ENCODE measurements at places on chromosomes 12 and 14. TPM values are rescaled to one million over a fixed set of nuclear protein-coding genes. Genes with fewer than 3 reads are reported as not detected.

DNA sequence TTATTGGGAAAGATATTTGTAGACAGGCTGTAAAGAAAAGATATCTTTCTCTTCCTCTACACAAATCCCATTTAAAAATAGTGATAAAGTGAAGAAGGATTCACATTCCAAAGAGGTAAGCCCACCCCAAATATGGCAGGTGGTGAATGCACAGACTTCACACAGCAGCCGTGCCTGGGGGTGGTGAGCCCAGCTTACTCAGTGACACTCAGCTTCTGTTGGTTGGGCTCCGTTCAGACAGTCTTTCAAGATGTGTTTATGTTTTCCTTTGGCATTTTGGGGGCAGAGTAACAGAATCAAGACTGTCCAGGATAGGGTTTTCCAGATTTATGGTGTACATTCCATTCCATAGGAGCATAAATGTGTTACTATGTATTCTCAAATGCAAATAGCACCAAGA is 4.1 kb upstream of the COL2A1 start:
- H3K27ac ChIP-seq: no peak overlapping the region
- peaks cover 14% of the 10 kb centered on the region for H3K4me1 ChIP-seq
- DNase-seq: no peak
- H3K4me3 ChIP-seq: no peak overlapping the region
- peaks cover 46% of the 10 kb centered on the region for H3K27me3 ChIP-seq
- no peaks in the 10 kb centered on the region for H3K36me3 ChIP-seq

GRCh38 chr12:7210642-7211151 is 21.2 kb downstream of the PEX5 start:
- H3K27ac ChIP-seq: no peak overlapping the region
- H3K36me3 ChIP-seq: peaks cover 66% of the 10 kb centered on the region
- H3K4me3 ChIP-seq: no peak overlapping the region
- DNase-seq: no peak
- no peaks in the 10 kb centered on the region for H3K4me1 ChIP-seq

DNA sequence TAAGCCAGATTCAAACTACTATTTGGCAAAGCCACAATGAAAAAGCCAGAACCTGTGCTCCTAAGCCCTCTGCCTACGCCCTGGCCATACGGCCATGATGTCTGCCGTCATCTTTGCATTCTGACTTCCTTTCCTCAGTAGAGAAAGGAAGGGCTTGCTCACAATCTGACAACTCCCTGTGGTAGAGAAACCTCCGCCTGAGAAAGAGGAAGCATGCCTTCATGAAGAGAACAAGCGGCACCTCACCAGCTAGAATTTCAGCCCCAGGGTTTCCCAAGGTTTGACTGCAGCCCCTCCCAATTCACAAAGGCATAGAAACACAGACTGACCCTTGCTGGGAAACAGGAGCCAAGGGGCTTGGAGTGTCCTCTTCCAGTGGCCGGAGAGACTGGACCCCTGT is 25.7 kb downstream of the TEP1 start:
- no peak overlapping the region for H3K27ac ChIP-seq
- no peaks in the 10 kb centered on the region for H3K4me1 ChIP-seq
- H3K36me3 ChIP-seq: peaks cover 16% of the 10 kb centered on the region

DNA sequence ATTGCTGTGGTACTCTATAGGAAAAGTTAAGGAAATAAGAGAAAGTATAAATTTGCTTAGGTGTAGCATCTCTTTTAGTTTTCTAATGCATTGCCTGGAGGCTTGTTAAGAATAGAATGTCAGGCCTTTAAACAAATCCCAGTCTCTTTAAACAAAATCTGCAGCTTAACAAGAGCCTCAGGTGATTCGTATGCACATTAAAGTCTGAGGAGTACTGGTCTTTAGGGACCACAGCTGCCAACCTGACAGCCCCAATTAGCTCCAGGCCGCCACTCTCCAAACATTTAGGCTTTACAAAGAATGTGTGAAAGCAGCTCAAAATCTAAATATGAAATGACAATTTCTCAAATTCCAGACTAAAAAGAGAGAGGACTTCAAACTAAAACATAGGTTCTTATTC is 35.7 kb downstream of the PAWR start:
- no peaks in the 10 kb centered on the region for H3K27me3 ChIP-seq
- no peak overlapping the region for H3K27ac ChIP-seq
- no peak overlapping the region for H3K4me3 ChIP-seq

DNA sequence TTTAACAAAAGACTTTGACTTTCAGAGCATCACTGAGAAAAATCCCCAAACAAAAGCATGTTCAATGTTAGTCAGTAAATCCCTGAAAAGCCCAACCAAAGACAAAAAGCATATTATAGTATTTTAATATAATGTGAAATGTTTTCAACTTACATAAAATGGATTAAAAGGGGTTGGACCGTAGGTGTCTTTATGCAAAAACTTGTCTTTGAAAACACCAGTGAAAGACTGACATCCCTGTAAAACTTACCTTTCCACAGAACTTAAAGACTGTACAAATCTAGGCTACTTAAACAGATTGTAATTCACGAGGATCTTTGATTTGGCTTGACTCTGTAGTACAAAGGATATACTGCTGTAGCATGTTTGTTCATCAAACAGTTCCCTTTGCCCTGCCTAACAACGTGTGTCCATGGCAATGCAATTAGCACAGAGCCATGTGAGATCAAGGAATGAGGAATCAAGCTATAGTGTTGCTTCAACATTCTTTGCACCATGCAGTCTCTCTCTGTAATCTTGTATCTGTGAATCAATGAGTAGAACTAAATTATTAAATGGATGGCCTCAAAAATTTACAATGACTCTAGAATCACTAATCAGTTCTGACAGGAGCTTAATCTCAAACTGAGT is 138.5 kb upstream of the SYT1 start:
- no peak for DNase-seq
- no peaks in the 10 kb centered on the region for H3K36me3 ChIP-seq
- H3K4me1 ChIP-seq: peaks cover 15% of the 10 kb centered on the region
- no peak overlapping the region for H3K4me3 ChIP-seq
- H3K27me3 ChIP-seq: no peaks in the 10 kb centered on the region
- peak overlapping the region; percentile 9 for H3K27ac ChIP-seq

- peaks cover 11% of the 10 kb centered on the region for H3K4me1 ChIP-seq
- H3K27ac ChIP-seq: no peak overlapping the region
- H3K4me3 ChIP-seq: no peak overlapping the region
These were observed 9.1 kb downstream of the GATC start for GRCh38 chr12:120455302-120455701.

BTG1 gene
- total RNA-seq: 162 TPM

GRCh38 chr12:82817368-82817767 is 130.7 kb downstream of the TMTC2 start:
- peaks cover 3% of the 10 kb centered on the region for H3K36me3 ChIP-seq
- no peaks in the 10 kb centered on the region for H3K4me1 ChIP-seq
- no peak for DNase-seq
- no peak overlapping the region for H3K27ac ChIP-seq
- H3K27me3 ChIP-seq: no peaks in the 10 kb centered on the region
- H3K4me3 ChIP-seq: no peak overlapping the region

GRCh38 chr14:100557658-100558057 is 29.6 kb downstream of the BEGAIN start:
- DNase-seq: no peak
- H3K36me3 ChIP-seq: no peaks in the 10 kb centered on the region
- no peak overlapping the region for H3K27ac ChIP-seq
- no peak overlapping the region for H3K4me3 ChIP-seq

DNA sequence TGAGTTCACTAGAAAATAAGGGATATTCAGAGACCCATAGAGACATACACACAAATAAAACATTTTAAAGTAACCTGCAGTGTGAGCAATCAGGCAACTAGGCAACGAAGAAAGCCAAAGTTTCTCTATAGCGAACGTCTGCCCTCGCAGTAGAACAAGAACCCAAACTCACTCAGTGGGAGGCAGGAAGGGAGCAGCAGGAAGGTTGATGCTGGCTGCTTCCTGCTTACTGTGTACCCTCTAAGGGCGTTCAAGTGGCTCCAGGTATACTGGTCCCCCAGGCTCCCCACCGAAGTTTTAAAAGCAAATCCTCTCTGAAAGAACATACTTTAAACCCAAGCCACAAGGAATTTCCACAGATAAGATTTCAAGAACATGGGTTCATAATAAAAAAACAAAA is 249.3 kb downstream of the FOXN3 start:
- peaks cover 3% of the 10 kb centered on the region for H3K4me1 ChIP-seq
- H3K36me3 ChIP-seq: peaks cover 4% of the 10 kb centered on the region
- no peak for DNase-seq
- peaks cover 2% of the 10 kb centered on the region for H3K27me3 ChIP-seq
- H3K4me3 ChIP-seq: no peak overlapping the region

- H3K4me1 ChIP-seq: peaks cover 32% of the 10 kb centered on the region
- peaks cover 2% of the 10 kb centered on the region for H3K36me3 ChIP-seq
- no peak for DNase-seq
- H3K4me3 ChIP-seq: no peak overlapping the region
These were observed 8.4 kb downstream of the CNOT2 start for GRCh38 chr12:70251661-70252060.

CCDC175 gene
- total RNA-seq: 0.20 TPM

- peaks cover 9% of the 10 kb centered on the region for H3K36me3 ChIP-seq
- no peak overlapping the region for H3K27ac ChIP-seq
- H3K27me3 ChIP-seq: no peaks in the 10 kb centered on the region
- H3K4me3 ChIP-seq: no peak overlapping the region
These were observed 2.4 kb upstream of the MEG3 start for GRCh38 chr14:100823413-100824080.

DNA sequence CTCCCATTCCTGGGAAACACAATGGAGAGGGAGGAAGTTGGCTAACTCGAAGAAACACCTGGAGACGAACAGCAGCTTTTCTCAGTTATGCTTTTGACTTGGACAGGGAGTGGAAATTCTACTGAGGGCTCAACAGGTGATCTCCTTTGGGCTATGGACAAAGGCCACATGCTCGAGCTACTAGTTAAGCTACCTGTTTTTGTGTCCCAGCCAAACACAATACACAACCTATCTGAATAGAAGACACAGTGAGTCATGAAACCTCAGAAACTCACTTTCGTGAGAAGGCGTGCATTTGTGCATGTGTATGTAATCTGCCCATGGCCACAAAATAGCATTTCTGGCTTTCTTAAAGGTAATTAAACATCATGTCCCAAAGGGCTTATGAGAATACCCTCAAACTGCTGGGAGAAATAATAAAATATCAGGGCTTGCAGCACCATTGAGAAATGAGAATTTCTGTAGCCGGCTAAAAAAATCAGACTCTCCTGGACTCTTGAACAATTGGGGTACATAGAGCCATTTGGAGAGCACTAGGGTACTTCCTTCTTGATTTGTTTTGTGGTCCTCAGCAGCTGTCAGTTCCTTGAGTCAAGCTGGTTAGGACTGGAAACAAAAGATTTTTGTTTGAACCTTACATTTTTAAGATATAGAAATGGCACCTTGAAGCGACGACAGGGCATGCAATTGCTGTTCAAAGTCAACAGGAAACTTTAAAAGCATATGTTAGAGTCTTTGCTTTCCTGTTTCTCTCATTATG is 85.5 kb upstream of the PTHLH start:
- H3K27me3 ChIP-seq: no peaks in the 10 kb centered on the region
- DNase-seq: no peak
- no peaks in the 10 kb centered on the region for H3K4me1 ChIP-seq
- H3K4me3 ChIP-seq: no peak overlapping the region

DNA sequence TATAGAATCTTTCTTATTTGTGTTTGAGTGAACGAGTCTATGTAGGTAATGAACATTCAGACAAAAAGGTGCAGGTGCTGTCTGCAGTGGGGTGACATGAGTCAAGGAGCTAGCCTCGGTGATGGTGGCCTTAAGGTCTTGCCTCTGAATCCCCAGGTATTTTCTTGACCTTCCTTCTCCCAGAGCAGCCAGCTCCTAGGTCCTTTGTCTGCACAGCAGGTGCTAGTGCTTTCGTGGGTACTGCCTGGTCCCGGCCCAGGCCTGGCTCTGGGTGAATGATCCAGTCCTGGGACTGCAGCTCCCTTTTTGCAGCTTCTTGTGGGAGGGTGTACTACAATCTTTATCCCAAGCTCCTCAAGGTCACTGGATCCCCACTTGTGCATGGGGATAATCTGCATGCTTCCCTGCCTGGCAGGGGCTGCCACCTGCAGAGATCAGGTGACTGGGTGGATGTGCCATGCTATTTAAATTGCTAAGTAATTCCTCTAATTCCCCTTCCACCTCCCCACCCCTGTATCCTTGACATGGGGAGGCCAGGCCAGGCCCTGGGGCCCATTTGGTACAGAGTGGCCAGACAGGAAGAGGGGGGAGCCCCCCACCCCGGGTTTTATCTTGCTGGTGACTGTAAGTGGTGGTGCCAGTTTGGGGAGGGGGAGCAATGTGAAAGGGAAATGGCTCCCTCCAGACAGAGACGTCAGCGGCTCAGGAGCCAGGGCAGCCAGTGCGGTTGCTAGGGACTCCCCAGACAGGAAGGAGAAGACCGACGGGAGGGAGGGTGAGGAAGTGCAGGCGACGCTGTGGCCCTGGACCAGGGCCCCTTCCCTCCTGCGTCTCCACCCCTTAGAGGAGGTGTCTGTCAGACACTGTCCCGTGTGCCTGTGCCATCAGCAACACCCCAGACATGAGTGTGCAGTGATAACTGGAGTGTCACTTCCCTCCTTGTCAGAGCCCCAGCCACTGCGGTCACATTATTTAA is 6.7 kb downstream of the VASH1 start:
- peaks cover 19% of the 10 kb centered on the region for H3K4me1 ChIP-seq
- H3K27me3 ChIP-seq: peaks cover 11% of the 10 kb centered on the region
- no peak overlapping the region for H3K27ac ChIP-seq
- H3K36me3 ChIP-seq: peaks cover 7% of the 10 kb centered on the region
- H3K4me3 ChIP-seq: no peak overlapping the region

GRCh38 chr14:101080922-101081593 is 177.5 kb upstream of the RTL1 start:
- no peak for DNase-seq
- peaks cover 58% of the 10 kb centered on the region for H3K27me3 ChIP-seq
- no peaks in the 10 kb centered on the region for H3K36me3 ChIP-seq
- peaks cover 5% of the 10 kb centered on the region for H3K4me1 ChIP-seq
- H3K27ac ChIP-seq: no peak overlapping the region

OTOGL gene
- 0.31 TPM for total RNA-seq

KRT4 gene
- total RNA-seq: 0.29 TPM

DNA sequence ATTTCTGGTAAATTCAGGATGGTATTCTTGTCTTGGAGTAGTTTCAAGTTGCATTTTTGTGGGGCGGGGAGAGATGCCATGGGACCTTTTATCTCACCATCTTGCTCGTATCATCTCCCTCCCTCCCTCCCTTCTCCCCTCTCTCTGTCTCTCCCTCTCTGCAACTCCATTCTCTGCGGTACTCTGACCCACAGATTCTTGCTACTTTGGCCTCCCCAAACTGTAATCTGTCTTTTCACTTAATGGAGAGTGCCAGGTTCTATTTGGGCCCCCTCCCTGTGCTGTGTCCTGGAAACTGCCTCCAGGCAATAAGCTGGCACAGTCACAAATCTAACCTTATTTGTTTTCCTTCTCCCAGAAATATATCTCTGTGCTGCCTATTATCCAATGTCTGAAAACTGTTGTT is 175.2 kb downstream of the PAWR start:
- no peak for DNase-seq
- no peaks in the 10 kb centered on the region for H3K36me3 ChIP-seq
- H3K27ac ChIP-seq: peak overlapping the region; percentile 69
- no peak overlapping the region for H3K4me3 ChIP-seq

Measured in progenitor cell of endocrine pancreas (in vitro differentiated cells).